ENCODE measurements at places on chromosomes 1 and 21.

DNA sequence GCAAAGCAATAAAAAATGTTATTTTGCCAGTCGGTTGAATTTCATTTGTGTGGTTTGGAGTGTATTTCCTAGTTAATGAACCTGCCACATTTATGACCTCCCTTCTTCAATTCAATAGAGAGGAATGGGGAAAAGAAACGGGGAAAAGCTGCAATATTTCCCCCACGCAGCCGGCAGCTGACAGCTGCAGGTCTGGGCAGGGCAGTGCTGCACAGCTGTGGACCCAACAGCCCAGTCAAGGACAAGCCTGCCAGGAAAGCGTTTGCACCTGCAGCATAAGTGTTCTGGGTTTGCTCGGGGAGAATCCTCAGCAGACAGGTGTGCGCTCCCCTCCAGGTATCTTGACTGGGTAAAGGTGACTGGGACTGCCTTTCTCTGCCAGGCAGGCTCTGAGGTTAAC, 53.4 kb downstream of the FBXO2 start:
- DNase-seq: no peak

- no peak for DNase-seq
Measured at GRCh38 chr1:240134596-240134995, 42.9 kb downstream of the FMN2 start.

GRCh38 chr1:101907264-101907663, 89.5 kb downstream of the OLFM3 start:
- no peak for DNase-seq

GRCh38 chr1:67802565-67802964, 30.7 kb downstream of the GNG12 start:
- DNase-seq: no peak

DNA sequence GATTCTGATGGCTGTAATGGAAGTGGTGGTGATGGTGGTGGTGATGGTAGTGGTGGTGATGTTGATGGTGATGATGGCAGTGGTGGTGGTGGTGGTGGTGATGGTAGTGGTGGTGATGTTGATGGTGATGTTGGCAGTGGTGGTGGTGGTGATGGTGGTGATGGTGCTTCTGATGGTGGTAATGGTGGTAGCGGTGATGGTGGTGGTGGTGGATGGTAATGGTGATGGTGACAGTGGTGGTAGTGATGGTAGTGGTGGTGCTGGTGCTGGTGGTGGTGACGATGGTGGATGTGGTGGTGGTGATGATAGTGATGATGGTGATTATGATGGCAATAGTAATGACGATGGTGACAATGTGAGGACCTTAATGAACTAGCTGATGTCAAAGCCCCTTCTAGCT, 35.6 kb upstream of the LRRC3 start:
- DNase-seq: no peak

DNA sequence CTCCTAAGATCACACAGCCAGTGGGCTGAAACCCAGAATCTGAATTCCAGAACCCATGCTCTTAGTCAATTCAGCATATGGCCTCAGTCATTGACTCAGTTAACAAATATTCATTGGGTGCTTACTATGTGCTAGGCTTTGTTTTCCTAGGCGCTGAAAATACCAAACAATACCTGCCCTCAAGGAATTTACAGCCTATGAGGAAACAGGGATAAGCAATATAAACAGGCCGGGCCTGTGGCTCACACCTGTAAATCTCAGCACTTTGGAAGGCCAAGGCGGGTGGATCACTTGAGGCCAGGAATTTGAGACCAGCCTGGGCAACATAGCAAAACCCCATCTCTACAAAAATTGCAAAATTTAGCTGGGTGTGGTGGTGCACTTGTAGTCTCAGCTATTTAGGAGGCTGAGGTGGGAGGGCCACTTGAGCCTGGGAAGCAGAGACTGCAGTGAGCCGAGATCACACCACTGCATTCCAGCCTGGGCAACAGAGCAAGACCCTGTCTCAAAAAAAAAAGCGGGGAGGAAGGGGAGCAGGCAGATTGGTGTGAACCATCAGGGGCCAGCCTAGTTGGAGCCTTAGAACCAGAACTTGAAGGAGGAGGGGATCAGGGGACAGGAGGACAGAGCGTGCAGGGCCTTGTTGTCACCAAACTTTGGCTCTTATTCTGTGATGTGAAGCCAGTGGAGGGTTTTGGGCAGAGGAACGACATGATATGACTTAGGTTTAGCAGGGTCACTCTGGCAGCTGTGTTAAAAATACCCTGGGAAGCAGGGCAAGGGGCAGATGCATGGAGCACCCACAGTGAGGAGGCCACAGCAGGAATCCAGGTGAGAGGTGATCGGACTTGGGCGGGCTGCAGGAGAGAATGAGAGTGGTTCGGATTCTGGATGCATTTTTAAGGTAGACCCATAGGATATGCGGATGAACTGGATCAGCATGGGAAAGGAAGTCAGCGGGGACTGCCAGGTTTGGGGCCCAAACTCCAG, 5.8 kb downstream of the TINAGL1 start:
- DNase-seq: no peak

DNA sequence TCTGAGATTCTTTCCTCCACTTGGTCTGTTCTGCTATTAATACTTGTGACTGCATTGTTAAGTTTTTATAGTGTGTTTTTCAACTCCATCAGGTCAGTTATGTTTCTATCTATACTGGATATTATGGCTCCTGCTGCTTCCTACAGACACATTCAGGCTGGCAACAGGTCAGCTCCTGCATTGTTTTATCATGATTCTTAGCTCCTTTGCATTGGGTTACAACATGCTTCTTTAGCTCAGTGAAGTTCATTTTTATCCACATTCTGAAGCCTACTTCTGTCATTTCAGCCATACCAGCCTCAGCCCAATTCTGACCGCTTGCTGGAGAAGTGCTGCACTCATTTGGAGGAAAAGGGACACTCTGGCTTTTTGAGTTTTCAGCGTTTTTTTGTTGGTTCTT, 37.3 kb upstream of the F3 start:
- DNase-seq: no peak

DNA sequence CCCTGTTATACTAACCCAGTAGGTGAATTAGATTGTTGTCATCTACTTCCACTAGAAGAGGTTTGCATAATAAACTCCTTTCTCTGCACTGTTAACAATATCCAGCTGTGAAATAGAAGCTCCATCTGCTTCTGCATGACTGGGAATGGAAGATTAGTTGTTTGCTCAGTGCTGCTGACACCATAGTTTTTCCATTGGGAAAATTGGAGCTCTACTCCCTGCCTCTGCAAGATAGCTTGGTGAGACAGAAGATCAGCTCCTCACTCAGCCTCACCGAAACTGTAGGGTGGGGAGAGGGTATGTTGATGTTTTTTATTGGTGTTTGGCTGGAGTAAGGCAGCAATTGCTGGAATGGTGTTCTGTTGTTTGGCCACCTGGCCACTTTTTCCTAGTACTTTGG, 331.6 kb upstream of the ADAMTS5 start:
- no peak for DNase-seq

DNA sequence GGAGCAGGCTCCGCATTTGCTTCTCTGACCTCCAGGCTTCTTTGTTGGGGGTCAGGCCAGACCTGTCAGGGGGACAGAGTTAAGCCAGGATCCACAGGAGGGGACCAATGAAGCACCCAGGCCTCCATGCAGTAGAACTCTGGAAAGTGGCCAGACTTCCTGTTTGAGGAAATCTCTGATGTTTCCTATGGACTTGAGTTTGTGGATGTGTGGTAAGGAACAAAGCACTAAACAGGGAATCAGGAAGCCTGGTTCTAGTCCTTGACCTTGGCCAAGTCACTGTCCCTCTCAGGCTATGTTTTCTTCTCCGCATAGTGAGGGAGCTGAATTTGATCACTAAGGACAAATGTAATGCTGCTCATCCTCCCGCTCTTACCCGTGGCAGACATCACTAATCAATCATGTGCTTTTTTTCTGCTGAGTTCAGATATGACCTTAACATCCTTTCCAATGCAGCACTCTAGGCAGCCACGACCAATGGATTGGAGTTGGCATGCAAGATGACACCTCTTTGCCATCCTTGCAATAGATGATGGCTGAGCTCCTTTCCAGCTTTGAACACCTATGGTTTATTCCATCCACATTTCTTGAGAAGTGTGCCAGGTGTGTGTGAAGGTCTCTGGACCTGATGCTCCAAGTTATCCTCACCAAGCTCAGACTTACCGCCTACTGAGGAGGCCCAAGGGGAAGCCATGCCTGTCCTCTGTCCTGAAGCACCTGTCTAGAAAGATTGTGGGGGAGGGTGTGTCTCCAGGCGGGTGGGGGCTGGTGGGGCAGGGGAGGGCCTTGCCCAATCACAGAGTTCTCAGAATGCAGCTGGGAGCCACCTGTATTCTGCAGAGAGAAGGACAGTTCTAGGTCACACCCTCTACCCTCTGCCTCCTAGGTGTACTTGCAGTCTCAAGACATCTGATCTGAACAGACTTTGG, 9.9 kb downstream of the SH2D2A start:
- no peak for DNase-seq

GRCh38 chr1:2086446-2087078, 36.4 kb downstream of the PRKCZ start:
- no peak for DNase-seq

DNA sequence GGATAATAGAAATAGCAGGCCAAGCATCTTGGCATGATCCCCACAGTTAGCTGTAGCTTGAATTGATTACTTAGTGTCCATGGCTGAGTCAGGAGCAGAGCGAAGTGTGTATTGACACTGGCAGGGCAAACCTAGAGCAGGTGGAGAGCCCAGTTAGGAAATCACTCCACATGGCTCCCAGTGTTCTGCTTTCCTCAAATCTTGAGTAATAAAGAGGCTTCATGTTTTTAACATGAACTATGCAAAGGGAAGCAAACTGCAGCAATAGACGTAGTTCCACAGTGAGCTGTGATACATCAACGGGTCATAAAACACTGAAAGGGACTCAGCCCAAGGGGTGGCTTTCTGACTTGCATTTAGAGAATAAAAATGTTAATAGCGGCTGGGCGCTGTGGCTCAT, 28.9 kb downstream of the RHEX start:
- DNase-seq: no peak

DNA sequence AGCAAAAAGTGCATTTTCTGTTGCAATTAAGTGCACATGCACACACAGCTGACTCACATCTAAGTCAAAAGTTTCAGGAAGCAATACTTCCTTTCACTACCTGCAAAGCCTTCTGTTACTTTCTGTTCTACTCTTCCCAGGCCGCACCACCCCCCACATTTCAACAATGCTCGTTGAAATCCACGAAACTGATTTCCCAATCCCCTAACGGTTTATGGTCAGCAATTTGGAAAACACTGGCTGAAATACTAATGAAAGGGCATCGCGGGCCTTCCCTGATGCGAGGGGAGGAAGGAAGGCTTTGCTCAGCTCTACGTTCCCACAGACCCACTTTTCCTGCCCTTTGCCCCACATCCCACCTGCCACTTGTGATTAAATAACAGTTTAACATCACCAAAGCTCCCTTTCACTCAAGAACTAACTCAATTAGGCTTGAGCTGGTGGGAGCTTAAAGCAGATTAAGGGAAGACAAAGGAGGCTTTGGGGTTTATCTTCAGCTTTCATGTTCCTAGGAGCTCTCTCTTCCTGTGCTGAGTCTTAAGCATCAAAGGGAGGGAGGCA, 243.2 kb upstream of the RAB4A start:
- DNase-seq: no peak

GRCh38 chr21:45154511-45155508, 80.4 kb downstream of the ADARB1 start:
- no peak for DNase-seq

- no peak for DNase-seq
Measured at GRCh38 chr1:79059341-79059740, 52.8 kb upstream of the ADGRL4 start.

GRCh38 chr1:25550683-25551310, 7.4 kb downstream of the LDLRAP1 start:
- DNase-seq: no peak

DNA sequence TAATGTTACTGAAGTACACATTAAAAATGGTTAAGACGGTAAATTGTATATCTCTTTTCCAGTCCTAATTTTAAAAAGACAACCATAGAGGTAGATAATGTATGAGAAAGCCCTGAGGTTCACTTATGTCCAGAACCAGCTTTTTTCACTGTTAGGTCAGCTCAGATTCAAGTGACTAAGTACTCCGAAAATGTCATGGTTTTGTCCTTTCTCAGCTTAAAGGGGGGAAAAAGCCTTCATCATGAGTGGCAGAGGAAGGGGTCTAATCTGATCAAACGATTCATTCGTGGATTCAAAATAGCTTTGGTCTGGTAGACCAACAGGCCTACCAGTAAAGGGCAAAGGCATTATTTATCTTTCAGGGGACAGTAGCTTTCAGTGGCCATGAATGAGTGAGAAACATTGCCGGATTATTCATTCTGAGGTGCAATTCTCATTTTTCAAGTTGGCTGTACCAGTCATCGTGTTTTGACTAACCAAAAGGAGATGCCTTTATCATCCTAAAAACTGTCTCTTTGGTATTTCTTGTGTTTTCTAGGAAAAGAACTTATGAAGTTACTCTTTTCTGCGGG, 208.4 kb downstream of the HHIPL2 start:
- DNase-seq: no peak

DNA sequence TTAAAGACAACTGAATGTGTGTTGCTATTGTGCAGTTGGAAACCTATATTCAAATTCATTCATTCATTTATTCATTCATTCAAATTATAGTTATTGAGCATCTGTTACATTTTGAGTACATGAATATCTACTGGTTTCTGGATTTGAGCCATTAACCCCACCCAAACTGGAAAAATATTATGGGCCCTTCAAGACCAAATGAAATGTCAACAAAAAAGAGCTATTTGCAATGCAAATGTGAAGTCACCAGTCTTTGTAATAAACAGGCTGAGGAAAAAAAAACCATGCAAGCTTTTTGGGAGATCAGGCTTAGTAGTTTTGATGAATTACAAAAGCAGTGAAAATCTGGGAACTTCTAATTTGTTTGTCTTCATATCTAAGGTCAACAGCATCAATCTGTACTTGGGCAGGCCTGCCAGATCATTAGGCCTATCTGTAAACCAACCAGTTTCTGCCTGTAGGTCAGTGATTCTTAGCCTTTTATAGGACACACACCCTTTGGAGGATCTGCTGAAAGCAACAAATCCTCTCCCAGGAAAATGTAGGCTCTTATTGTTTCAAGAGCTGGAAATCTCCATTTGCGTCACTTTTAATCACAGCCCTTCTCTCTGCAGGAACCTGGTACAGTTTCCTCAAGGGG, 134.7 kb downstream of the FAM78B start:
- no peak for DNase-seq

GRCh38 chr1:12593621-12594066, 24.4 kb downstream of the DHRS3 start:
- no peak for DNase-seq

DNA sequence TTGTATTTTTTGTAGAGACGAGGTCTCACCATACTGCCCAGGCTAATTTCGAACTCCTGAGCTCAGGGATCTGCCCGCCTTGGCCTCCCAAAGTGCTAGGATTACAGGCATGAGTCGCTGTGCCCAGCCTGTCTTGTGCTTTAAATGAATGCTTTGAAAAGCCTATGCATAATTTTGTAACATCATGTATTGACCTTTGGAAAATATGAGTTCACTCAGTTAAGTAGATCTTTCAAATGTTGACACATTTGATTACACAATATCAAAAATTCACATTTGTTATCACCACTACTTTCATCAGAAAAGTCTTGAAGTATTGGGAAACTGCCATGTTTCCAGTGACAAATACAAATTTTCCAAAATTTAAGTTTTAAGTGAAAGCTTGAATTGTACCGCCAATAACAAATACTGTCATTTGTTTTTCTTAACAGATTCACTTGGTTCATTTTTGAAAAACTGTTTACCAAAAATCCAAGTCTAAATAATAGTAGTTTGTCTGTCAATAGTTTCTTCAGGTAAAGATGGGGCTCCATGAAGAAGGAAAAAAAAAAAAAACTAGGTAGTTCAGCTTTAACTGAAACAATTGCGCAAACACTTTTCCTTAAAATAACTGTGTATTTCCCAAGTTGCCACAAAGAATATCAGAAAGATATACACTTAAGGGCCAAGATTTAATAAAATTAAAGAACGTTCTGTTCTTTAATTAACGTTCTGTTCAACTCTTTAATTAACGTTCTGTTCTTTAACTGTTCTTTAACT, 233.2 kb upstream of the NR5A2 start:
- no peak for DNase-seq
